ENCODE measurements at places on chromosomes 16 and 17.

- DNase-seq = peak; percentile 66
Observed at GRCh38 chr17:43389046-43389947, 9.5 kb upstream of the ARL4D start.

GRCh38 chr16:62701426-62701825 lies 665.2 kb upstream of the CDH8 start:
- DNase-seq = no peak

GRCh38 chr17:8072729-8073461 lies 14.6 kb downstream of the ALOX12B start:
- peak; percentile 20 for DNase-seq

- peak; percentile 27 for DNase-seq
Observed at GRCh38 chr16:17404941-17405689, 65.6 kb downstream of the XYLT1 start.

DNA sequence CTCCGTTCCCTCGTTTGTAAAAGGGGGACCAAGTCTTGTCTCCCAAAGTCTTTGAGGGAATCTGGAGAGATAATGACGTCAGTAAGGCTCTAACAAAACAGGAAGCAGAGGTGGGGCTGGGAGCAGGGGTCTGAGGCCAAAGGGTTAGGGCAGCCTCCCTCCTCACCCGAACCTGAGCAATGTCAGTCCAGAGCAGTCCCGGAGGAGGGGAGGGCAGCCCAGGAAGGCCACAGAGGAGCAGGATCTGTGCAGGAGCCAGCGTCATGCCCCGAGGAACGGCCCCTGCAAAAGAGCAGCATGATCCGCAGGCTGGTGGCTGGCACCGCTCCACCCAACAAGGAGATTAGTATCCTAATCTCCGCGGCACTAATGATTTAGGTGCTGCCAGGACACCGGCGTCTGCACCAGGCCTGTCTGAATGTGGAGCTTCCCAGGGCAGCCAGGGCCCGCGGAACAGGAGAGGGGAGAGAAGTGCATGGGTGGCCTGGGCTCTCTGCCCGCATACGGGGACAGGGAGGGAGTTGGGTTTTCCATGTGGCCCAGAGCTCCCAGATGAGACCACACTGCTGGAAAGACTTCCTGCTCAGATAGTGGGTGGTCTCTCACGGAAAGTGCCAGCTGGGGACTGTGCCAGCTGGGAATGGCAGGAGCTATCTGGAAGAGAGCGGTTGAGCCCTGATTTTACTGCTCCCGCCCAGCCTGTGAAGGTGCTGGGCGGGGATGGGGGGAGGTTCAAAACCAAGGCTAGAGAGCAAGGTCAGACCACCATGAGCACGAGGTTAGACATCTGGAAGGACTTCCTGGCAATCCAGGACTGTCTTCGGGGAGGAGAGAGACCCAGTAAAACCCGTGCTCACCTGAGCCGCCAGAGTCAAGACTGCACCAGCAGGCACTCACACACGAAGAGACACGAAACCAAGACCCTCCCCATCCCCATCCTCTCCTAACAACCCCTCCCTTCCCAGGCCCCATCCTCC lies 11.0 kb upstream of the KRT17 start:
- peak; percentile 56 for DNase-seq

DNA sequence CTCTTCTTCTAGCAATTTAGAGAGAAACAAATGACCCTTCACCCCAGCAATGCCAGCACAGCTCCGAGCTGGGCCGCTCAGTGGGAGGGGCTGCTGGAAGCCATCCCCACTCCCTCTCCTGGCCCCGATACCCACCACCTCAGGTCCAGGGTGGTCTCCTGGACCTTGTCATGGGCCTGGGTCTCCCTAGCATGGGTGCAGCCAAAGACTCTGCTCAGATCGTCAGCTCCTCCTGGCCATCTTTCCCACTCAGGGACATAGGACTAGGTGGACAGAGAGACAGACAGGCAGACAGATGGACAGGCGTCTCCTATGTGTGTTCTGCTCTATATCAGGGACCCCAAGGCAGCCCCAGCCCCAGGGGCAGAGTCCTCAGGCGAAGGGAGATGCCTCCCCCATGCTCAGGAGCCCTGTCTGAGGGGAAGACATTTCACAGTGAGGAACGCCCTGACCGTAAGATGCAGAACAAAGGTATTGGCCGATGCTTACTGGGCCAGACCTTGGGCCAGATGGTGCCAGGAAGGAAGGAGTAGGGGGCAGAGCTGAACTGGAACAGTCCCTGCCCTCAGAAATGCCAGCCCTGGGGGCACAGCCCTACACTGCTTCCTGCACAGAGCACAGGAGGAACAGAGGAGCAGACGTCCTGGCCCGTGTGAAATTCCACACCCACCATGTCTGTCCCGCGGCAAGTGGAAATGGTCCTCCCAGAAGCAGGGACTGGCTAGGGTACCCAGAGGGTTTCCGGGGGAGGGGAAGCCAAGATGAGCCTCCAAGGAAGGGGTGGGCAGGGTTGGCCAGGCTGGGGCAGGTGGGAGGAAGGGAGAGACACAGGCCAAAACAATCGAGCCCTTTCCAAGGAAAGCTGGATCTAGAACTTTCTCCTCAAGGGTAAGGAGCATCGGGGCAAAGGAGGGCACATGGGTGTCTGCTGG lies 13.0 kb downstream of the PITPNM3 start:
- DNase-seq = no peak

- no peak for DNase-seq
Observed at GRCh38 chr17:46949291-46950174, 26.6 kb downstream of the GOSR2 start.

DNA sequence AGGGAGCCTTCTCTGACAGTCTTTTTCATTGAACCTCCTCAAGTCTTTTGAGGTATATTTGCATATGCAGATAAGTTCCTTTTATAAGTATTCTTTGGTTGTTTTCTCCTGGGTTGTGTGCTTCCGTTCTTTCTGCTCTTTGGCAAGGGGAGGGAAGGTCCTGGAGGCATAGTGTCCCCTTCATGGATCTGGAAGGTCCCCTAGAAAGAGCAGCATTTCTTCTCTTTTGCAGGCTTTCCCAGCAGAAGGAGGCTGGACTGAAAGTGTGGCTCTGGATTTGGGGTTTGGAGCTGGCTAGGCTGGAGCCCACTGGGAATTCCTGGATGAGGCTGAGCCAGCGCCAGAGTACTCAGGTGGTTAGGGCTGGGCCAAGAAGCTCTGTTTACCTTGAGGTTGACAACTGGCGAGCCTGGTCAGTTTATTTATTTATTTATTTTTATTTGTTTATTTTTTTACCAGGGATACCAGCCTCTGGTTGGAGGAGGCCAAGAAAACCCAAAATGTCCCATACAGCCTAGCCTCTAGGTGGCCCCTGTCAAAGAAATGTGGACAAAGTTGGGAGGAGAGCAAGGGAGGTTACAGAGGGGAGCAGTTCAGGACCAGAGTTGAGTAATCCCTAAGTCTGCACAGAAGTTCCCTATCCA lies 5.4 kb upstream of the TOP2A start:
- DNase-seq = peak; percentile 82

DNA sequence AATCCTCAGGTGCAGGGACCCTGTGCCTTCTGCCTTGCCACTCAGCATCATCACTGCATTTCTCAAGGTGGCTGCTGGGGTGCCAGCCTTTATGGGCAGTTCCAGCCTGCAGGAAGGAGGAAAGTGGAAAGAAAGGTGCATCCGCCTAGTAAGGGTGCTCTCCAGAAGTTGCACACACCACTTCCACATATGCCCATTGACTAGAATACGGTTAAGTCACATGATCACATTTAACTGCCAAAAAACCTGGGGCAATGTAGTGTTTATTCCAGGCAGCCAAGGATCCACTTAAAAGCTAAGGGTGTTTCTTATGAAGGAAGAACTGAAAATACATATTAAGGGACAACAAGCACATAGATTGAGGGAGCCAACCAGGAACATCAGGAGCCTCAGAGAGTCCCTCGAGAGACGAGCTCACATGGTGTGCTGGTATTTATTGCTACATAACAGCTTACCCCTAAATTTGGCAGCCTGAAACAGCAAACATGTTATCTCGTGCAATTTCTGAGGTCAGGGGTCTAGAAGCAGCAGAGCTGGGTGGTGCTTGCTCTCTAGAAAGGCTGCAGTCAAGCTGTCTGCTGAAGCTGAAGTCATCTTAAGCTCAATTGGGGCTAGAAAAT lies 52.0 kb upstream of the MMP2 start:
- DNase-seq = no peak

DNA sequence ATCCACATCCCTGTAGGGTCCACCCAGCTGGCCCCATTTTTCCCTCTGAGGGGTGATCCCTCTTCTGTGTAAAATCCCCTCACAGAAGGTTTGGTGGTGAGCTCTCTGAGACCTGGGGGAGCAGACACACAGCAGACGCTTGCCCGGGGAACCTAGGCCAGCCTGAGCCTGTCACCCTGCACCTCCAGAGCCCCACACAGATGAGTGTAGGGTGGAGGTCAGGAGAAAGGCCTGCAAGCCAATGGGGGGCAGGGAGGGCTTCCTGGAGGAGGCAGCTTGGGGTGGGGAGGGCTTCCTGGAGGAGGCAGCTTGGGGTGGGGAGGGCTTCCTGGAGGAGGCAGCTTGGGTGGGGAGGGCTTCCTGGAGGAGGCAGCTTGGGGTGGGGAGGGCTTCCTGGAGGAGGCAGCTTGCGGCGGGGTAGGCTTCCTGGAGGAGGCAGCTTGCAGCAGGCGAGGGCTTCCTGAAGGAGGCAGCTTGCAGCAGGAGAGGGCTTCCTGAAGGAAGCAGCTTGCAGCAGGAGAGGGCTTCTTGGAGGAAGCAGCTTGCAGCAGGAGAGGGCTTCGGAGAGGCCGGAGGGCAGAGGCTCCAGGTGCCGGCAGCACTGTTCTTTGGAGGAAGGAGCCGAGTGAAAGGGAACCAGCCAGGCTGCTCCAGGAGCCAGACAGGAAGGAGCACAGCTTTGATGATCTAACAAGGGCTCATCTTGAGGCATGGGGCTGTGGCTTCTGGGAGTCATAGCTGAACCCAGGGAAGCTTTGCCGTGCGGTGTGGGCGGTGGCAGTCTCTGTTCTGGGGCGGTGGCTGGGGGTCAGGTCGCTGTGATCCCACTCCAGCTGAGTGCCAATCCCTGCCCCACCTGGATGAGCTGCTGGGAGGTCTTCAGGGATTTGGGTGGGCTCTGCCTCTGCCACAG lies 83.7 kb upstream of the ZNF469 start:
- DNase-seq = peak; percentile 5

DNA sequence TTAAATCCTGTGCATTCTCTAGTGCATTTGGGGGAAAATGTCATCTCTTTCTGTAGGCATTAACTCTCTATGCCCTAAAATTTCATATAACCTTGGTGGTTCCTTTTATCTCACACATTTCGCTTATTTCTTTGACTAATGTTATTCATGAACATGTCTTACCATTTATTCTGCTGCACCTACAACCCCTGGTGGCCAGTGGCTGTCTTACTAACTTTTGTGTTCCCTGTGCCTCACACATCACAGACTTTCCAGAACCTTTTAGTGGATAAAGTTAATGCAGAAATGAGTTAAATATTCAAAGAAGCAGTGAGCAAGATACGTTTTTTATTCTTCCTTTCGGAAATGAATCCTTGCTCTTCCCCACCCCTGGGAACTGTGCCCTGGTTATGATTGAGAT lies 111.9 kb downstream of the CDH13 start:
- DNase-seq = no peak

- DNase-seq = no peak
Observed at GRCh38 chr17:21164216-21164615, 37.5 kb downstream of the DHRS7B start.

- no peak for DNase-seq
Observed at GRCh38 chr17:81179861-81180260, 13.8 kb upstream of the AATK start.

DNA sequence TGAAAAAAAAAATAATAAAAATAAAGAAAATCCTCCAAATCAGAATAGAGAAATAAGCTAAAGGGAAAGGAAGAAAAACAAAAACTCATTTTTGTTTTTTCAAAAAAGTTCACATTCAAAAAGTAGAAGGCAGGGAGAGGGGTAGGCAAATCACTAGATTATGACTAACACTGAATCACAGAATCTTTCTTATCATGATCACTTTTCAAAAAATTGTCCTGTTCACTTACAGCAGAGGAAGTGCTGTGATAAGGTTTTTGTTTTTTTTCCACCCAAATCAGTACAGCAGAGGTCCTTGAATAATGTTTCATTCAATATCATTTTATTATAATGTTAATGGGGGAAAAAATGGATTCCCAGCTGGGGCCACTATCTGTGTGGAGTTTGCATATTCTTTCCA lies 106.4 kb downstream of the CA4 start:
- no peak for DNase-seq

DNA sequence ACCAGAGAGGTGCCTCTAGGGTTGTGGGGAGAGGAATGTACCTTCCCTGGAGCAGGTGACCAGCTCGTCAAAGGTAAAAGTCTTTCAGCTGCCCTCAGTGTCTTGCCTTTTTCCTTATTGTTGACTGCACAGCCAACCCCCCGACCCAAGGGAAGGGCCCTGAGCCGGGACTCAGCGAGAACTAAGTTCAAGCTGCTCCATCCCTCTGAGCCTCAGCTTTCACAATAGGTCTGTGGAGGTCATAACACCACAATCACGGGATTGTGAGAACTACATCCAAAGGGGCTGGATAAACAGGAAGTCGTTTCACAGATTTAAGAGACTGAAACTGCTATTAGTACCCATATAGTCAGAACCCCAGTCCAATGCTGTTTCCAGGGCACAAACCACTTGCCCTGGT lies 2.6 kb upstream of the KRT36 start:
- no peak for DNase-seq

- no peak for DNase-seq
Observed at GRCh38 chr17:57670769-57671569, 74.1 kb downstream of the CCDC182 start.

DNA sequence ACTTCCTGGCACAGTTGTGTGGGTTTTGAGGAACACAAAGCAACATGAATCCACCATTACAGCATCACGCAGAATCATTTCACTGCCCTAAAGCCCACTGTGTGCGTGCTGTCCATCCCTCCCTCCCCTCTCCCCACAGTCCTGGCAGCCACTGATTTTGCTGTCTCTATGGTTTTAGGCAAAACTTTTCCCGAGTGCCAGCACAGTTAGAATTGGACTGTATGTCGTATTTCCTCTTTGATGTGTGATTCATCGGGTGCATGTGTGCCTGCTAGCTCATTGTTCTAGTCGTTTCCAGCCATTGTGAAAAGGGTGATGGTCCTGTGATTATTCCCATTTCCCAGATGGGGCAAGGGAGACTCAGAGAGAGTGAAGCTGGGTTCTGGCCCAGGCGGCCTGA lies 12.7 kb downstream of the KLHL36 start:
- DNase-seq = no peak

DNA sequence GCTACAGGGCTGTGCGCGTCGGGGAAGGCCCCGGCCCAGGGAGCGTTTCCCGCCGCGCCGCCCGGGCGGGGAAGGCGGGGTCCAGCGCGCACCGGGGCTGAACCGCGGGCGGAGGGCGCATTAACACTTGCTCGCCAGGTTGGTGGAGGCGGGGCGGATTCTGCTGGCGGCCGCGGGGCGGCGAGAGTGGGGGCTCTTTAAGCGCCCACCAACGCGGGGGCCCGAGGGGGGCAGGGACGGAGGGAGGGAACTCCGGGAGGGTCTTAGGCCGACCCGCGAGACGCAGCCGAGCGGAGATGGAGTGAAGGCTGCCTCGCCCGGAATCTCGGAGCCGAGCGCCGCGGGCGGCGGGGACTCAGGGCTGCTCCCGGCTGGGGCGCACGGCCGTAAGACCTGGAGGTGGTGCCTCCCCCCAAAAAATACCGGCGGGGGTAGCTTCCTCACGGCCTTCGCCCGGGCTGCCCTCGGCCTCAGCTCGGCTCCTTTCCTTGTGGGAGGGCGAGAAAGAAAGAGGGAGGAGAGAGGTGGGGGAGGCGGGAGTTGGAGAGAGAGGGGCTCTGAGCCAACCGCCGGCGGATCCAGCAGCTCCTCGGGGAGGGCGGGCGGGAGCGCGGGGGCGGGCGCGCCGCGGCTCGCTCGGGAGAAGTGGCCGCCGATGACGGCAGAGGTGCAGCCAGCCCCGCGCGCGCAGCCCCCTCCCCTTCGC lies 415 bp upstream of the FOXF1 start:
- DNase-seq = peak; percentile 72

Data from ELF-1 (cell line).